ENCODE measurements at places on chromosomes 6 and 20.
A peak's percentile ranks its signal among the peaks of the same experiment; 100 is the strongest.

DNA sequence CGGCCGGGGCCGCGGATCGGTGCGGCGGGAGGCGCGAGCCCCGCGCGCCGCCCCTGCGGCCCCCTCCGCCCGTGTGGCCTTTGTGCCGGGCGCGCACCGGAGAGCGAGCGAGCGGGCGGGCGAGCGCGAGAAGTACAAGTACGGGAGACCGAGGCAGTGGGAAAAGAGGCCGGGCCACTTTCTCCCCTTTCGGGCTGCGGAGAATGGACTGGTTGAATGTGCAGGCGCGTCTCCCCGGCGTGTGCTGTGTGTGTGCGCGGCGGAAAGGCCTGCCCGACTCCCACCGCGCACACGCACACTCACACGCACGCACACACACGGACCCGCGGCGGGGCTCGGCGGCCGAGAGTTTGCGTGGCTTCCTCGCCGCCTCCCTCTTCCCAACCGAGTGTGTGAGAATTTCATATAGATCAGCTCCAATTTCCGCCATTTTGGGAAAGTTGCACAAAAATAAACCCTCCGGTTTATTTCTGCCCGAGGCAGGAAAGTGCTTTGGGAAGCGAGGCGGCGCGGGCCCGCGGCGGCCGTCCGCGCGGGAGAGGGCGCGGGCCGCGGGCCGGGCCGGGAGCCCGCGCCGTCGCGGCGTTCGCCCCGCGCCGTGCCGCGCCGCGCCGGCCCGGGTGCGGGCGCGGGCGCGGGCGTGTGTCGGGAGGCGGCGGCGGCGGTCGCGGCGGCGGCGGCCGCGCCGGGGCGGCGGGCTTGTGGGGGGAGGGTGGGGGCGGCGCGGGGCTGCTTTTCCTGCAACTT lies 1.1 kb downstream of the L3MBTL3 start:
- peak; percentile 20 for DNase-seq

DNA sequence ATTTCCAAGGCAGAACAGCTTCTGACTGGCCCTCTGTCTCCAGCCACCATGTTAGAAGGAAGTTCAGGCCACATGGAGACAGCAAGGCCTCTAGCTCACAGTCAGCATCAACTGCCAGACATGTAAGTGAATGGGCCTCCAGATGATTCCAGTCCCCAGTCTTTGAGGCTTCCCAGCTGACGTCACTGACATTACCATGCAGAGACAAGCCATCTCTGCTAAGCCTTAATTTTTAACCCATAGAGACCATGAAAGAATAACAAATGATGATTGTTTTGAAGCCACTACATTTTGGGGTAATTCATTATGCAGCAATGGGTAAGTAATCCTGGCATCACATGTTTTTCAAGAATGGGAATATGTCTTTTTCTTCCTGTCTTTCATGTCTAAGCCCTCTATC lies 11.3 kb upstream of the DEFB129 start:
- no peak for DNase-seq

GRCh38 chr20:5864873-5865587 lies 85.3 kb downstream of the TRMT6 start:
- DNase-seq: peak; percentile 52

- no peak for DNase-seq
These were observed 234.5 kb downstream of the TFAP2A start for GRCh38 chr6:10180138-10181074.

DNA sequence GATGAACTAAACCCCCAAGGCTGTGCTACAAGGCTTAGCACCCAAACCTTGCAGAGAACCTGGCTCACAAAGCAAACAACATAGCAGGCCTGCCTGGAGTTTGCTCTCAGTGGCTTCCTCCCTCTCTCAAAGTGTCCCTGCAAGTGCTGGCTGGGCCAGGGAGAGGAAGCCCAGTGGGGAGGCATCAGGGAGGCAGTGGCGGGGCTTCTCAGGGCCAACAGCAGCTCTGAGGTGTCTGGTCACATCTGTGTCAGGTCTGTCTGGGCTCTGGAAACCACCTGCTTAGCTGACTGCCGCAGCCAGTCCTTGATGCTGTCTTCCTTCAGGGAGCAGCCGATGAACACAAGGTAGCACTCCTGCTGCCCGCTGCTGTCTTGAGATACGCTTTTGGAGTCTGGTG lies 16.7 kb upstream of the SLC4A11 start:
- DNase-seq: no peak

DNA sequence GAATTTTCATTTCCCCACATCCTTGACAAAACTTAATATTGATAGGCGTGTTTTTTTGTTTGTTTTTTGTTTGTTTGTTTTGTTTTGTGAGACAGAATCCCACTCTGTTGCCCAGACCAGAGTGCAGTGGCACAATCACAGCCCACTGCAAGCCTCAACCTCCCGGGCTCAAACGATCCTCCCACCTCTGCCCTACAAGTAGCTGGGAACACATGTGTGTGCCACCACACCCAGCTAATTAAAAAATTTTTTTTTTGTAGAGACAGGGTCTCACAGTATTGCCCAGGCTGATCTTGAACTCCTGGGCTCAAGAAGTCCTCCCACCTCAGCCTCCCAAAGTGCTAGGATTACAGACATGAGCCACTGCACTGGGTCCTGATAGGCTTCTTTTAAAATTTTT lies 9.2 kb downstream of the CEP57L1 start:
- DNase-seq: no peak

- DNase-seq: no peak
These were observed 754.6 kb downstream of the KIF16B start for GRCh38 chr20:15818651-15819071.

GRCh38 chr6:158321960-158322359 lies 9.7 kb downstream of the TULP4 start:
- DNase-seq: peak; percentile 9

Measured in RWPE1 (cell line).